IPS-NIHi11 (cell line): ENCODE measurements at places on chromosomes 3 and 15.

DNA sequence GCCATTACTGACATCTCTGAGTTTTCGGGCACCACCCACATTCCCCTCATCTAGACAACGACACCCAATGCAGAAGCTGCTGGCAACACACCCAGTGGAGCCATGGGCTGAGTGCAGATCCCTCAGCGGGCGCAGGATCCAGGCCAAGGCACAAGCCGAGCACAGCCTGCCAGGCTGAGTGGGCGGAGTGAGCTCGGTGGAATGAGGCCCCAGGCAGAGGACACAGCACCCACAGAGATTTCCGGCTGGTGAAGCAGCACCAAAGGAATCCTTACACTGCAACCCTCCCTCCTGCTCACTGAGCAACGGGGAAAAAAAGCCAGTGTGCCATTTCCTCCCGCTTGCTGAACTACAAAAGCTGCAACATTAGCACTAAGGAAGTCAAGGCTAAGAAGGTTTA lies 34.3 kb downstream of the ZMAT3 start:
- peak; percentile 69 for DNase-seq

- no peak for DNase-seq
Measured at GRCh38 chr3:125436921-125437320, 61.8 kb upstream of the ZNF148 start.

- peak; percentile 92 for DNase-seq
Measured at GRCh38 chr3:124688581-124689454, 41.4 kb upstream of the UMPS start.

DNA sequence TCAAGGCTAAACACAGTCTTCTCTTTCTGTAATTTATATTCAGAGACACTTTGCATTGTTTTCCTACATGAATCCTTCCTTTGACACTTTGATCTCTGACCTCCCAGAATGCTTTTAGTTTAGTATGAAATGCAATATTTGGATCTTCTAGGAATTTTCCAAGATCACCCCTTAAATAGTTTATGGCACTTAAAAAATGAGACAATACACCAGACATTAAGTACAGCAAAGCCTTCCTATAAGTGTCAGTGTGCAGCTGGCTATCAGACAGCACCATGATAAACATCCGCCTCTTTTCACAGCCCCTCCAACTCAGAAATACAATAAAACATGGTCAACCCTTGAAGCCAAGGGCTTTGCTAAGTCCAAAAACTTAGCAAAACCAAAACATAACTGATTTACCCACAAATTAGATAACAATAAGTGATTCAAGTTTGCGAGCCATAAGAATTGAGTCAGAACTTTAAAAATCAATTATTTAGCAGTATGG lies 304.4 kb upstream of the LRRFIP2 start:
- no peak for DNase-seq

DNA sequence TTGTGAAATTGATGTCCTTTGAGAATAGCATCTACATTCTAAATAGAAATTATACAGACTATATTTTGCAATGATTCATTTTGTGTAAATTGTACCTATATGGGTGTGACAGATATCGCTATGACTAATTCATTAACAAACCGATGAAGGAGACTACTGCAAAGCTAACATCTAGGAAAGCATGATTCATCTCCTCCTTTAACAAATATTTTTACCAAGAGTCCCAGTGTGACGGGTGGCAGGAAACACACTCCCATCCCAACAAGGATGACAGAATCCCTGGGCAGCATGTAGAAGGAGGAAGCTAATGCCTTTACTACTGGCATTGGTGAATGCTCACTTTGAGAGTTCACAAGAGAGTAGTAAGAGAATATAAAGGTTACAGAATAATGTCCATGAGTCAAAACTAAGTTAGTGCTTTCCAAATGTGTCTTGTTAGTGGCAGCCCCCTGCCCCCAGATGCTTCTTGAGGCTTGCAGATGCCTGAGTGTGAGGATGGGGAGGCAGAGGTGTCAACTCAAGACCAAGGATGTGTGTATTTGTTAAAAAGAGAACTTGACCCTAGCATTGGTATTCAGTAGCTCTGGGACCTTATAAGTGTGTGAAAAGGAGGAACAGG lies 180.6 kb downstream of the FMN1 start:
- DNase-seq, result no peak

GRCh38 chr3:188518835-188519452 lies 365.0 kb downstream of the LPP start:
- DNase-seq, result no peak

DNA sequence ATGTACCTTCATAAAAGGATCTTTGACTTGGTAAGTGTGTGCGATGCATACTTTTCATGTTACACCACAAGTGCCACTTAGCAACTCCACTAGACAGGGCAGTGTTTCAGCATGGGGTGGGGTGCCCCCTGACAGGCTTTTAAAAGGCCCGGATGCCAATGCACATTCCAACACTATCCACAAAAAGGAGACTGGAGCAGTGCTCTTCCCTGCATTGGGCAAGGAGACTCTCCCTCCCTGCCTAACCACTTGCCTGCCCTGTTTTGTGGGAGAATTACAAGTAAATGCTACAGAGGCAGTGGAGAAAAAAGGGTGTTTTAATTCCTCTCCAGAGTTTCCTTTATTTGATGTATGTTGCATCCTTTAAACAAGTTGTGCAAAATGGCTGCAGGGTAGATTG lies 1.7 kb upstream of the RARB start:
- peak; percentile 27 for DNase-seq

DNA sequence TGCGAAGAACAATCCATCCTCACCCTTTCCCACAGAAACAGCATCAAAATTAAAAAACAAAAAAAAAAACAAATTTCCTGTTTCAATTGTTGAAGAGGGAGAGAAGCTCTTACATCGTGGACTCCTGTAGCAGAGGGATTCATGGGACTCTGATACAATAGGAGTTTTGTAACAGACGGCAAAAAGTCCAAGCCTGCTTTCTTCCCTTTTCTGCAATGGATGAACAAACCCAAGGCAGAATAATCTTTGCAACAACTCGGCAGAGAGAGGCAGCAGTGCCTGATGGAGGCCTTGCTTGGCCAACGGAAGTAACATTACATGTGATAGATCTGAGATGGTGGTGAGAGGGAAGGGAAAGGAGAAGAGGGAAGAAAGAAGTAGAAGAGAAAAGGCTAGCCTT lies 26.9 kb downstream of the CCR4 start:
- no peak for DNase-seq

DNA sequence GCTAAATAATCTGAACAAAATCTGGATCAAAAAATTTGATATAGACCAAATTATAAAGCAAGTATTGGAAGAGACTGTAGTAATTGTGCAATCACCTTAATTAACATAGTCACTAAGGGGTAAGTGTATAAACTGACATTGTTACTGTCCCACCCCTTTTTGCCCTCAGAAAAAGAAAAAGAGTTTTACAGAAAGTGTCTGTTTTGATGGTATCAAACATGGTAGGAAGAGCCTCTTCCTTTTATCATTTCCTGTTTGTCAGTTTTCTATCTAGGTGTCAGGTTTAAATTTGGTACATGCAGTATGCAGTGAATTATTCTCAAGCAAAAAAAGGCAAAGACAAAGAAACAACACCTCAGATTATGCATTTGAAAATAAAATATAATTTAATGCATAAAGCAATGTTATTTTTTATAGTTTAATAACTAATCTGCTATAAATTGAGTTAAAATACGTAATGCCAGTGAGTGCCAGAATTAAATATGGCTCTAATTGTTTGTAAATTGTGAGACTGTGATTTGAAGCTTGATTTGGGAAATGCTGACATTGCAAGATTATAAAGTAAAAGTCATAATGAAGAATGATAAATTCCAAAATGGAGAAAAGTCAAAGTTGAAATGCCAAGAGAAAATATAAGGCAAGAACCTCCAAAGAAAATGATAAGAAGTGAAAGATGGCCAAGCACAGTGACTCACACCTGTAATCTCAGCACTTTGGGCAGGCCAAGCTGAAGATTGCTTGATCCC lies 30.3 kb upstream of the CMC1 start:
- DNase-seq, result no peak

- DNase-seq, result no peak
Measured at GRCh38 chr15:52440414-52440813, 88.3 kb downstream of the MYO5A start.

DNA sequence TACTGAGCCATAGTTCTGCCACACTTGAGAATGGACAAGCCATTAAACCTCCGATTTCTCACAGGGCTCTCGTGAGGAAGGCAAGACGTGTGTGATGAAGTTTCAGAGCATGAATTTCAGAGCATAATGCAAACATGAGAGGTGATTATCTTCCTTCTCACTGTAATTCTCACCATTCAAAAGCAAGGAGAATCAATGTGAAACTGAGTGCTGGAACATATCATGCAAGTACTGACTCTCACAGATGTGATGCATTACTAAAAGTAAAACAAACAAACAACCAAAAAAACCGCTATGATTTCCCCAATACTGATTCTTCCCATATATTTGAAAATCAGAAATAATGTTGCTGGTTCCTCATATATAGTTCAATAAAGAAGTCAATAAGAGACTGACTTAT lies 23.7 kb downstream of the P3H2 start:
- DNase-seq, result no peak

DNA sequence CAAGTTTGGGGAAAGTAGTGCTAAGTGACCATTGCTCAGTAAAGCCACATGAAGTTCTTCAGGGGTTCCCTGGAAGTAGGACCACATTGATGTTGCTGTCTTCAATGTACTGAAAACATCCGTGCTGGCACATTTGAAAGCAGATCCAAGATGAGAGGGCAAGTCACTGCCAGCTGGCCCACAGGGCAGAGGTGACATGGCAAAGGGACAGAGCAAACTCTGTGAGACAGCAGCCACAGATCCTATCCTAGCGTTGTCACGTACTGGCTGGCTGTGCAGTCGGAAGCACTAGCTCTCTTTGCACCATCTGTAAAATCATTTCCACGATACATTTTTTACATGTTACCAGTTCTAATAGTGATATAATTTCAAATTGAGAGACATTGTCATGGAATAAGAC lies 13.8 kb downstream of the MUC13 start:
- DNase-seq, result no peak

- DNase-seq, result no peak
Measured at GRCh38 chr3:88433568-88433967, 283.8 kb downstream of the C3orf38 start.

GRCh38 chr3:31610700-31611275 lies 78.1 kb downstream of the STT3B start:
- DNase-seq, result peak; percentile 11
